ENCODE measurements at places on chromosomes 3 and 15.

- no peak for DNase-seq
These were observed 33.5 kb upstream of the PTPN23 start for GRCh38 chr3:47347217-47347801.

GRCh38 chr3:71026634-71027578 lies 556.6 kb downstream of the FOXP1 start:
- no peak for DNase-seq

DNA sequence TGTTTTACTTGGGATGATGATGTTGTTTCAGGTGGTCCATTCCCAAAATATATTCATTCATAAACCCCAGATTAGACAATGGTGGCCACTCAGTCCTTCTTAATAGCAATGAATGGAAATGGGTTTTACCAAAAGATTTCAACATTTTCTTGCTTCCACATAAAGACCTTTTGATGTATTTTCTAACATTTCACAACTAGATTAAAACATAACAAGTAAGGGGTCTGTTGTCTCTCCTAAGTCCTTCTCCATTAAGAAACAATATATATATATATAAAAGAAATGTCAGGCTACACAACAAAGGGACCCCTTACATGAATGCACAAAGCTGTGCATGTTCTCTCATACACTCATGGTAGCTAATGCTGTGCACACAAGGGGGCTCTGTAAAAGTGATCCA lies 176.4 kb downstream of the ANXA2 start:
- DNase-seq, result no peak

DNA sequence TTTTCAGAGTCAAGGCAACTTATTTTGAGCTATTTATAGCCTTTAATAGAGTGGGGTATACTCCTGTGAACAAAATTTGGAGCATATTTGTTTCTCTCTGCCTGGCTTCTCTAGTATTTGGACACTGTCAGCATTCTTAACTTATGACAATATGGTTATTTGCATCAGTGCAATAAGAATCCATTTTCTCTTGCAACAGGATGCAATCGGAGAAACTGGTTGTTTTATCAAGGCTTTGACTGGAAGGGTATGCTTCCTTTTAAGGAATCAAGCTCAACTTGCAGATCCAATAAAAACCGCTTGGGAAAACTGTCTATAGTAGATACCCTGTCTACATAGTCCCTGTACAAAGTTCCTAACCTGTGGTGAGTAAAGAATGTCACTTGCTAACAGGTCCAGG lies 106.7 kb downstream of the DPH6 start:
- no peak for DNase-seq

DNA sequence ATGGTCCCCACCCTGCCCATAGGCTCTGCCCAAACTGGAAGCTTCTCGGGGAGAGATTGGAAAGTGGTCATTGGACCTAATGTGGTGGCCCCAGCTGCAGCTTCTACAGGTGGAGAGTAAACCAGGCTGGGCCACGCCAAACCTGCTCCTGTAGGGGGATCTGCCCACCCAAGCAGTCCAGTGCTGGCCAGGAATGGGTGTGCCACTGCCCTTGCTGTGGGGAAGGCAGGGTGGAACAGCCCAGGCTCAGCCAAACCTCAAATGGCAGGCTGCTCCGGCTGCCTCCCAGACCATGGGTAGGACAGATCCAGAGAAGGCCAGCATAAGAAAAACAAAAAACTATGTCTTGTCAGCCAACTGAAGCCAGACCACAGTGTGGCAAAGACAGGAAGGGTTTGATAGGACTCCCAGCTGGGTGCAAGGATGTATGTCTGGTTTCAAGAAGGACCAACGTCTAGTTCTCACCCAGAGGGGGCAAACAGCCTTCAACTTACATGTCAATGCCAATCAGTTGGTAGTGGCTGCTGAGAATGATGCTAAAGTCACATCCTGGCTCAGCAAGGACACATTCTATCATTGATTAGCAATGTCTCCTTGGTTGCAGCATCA lies 267.3 kb downstream of the UACA start:
- DNase-seq, result no peak

DNA sequence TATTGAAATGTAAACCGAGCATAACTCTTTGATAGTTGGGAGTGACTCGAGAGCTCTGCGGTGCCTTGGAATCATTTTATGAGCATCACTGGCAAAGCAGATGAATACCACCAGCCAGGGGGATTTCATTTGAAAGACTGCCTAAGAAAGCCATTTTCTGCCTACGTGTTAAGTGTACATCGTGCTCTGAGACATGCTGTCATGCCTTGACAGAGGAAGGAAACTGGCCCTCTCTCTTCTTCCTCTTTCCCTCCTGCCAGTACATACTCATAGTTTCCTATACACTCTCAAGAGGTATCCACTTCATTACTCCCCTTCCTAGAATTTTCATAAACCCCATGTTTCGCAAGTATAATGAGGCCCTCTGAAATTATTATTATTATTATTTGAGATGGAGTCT lies 8.8 kb downstream of the BCL2A1 start:
- no peak for DNase-seq

DNA sequence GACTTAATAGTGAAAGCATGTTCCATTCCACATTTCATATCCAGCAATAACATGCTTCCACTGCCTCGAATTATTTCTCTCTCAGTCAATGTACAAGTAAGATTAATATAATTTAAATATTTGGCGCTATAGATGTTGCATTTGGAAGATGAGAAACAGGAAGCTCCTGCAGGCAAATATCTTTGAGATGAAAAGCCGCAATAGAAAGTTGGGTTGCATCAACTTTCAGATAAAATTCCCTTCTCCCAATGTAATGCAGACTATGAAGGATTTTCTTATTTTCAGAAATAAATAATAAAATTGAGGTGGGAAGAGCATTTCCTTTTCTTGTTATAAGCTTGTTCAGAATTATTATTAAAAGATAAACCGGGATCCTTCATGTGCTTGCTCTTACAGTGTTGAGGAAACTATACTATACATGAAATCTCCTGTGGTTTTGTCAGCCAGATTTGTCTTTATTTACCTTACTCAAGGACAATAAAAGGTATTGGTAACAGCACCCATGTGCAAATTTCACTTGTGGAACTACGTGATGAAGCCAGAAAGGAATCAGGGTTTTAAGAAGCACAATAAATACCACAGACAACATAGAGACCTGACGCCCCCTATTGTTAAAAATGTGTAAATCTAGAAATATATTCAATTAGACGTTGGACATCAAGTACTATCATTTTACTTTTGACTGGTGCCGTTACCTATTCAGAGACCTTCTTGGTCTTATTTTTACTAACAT lies 307.0 kb downstream of the ARPP21 start:
- DNase-seq, result no peak

- DNase-seq, result no peak
These were observed 2.3 kb upstream of the IDH2 start for GRCh38 chr15:90104551-90104950.

DNA sequence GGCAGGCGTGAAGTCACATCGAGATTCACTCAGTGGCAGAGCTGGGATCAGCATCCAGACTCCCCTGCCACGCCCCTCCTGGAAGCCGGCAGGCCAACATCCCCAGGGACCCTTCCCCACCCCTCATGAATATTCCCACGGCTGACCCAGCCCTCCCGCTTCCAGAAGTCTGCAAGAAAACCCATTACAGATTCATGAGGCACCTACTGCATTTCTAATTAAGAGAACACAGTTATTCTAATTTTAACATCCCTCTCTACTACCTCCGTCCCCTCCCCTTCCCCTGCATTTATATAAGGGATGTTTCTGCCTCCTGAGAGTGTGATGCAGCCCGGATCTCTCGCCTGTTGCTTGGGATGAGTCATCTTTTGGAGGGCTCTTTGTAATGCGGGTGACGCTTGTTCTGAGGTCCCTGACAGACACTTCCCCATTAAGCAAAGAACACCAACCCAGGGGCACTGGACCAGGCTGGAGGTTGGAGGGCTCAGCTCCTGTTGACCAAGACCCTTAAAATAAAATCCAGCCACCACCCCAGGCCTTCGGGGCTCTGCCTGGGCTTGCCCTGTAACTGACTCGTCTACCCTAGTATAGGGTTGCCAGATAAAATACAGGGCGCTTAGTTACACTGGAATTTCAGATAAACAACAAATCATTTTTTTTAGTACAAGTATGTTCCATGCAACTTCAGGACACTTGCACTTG lies 118.7 kb downstream of the NUP210 start:
- DNase-seq, result no peak

DNA sequence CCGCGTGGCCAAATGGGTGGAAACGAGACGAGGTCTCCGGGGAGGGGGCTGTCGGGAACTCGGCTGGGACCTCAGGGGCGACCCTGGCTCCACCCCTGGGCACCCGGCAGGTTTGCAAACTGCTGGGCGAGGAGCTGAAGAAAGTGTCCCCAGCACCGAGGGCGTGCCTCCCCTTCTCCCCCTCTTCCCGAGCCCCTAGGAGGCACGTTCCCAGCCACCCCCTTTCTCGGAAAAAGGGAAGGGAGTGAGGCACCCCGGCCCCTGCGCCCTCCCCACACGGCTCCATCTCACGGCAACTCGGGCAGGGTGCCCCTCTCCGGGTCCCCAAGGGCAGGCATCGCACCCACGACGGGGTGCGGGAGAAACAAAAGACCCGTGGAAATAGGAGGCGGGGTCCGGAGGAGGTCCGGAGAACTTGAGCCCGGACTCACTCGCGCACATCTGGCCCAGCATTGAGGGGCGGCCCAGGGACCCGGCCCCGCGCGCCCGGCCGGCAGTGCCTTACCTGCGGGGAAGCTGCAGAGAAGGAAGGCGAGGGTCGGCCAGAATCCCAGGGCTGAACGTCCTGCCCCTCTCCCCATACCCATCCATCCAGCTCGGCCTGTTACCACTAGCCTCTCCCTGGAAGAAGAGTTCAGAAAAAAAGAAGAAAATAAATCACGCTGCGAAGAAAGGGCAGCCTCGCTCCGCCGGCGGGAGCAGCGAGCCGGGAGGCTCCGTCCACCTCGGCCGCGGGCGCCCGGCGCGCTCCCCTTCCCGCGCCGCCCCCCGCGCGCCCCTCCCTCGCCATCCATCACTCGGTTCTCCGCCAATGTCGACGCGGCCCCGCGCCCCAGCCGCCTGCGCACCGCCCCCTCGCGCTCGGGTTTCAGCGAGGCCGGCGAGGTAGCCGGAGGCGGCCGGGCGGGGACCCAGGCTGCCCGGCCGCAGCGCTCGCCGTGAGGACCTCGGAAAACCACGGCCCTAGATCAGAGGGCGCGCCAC lies 16.3 kb downstream of the RGMA start:
- peak; percentile 94 for DNase-seq

GRCh38 chr15:75008221-75008625 lies 12.9 kb downstream of the SCAMP5 start:
- no peak for DNase-seq

DNA sequence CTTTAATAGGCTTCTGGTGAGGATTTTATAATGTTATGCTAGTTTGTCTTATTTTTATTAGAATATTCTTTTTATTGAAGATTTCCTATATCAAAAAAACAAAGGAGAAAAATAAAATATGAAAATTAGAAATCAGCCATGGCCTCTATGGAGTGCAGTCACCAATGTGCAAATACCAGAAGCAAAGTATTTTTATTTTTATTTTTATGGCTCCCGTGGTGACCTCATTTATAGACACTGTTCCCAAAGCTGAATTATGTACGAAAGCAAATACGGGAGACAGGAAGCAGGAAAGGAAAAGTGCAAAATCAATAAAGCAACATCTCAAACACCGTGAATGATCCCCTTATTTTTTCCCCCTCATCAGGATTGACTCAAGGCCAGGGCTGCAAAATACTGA lies 35.1 kb downstream of the DAZL start:
- no peak for DNase-seq

- DNase-seq, result no peak
These were observed 75.0 kb upstream of the SPATA12 start for GRCh38 chr3:56985460-56985859.
